Suppressor macrophage (primary cell): ENCODE measurements at places on chromosomes 13 and 19.

DNA sequence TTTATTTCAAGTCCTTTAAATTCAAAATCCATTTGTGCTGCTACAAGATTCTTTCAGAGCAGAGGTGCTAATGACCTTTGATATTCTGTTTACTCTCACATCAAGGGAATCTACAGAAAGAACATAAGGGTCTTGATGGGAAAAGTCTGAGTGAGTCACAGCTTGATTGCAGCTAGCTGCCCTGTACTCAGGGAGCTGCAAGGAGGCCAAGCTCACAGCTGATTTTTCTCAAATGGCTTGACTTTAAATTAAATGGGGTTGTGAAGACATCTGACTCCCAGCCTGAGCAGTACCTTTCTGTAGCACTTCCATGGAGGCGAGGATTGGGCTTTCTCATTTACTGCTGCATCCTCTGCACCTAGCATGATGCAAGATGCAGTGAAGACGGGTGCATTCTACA is 62.5 kb downstream of the RAP2A start:
- no peak for DNase-seq

DNA sequence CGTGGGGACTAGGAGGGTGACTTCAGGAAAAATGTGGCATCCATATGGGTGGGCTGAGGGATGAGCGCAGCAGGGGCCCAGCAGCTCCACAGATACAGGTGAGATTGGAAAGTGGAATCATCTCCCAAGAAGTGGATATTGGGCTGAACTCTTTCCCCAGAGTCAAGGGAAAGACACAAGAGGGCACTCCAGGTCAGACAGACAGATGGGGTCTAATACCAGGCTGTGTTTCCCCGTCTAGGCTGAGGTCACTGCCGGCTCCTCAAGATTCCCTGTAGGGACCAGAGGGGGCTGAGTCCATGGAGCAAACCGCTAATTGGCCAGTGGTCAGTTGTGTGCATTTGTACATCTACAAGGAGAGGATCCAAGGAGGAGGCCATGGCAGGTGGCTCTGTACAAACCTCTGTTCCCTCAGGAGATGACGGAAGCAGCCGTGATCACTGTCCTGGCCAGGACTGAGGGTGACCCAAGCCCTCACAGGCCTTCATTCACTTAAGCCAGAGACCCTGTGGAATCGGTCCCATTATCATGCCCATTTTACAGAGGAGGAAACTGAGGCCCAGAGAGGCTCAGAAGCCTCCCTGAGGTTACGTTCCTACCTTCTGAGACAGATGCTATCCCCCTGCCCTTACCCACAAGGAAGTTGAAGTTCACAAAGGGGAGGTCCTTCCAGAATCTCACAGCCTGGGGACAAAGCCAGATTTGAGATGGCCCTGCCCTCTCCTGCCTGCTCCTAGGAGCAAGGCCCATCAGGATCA is 14.9 kb upstream of the IGLON5 start:
- DNase-seq, result peak; percentile 25

DNA sequence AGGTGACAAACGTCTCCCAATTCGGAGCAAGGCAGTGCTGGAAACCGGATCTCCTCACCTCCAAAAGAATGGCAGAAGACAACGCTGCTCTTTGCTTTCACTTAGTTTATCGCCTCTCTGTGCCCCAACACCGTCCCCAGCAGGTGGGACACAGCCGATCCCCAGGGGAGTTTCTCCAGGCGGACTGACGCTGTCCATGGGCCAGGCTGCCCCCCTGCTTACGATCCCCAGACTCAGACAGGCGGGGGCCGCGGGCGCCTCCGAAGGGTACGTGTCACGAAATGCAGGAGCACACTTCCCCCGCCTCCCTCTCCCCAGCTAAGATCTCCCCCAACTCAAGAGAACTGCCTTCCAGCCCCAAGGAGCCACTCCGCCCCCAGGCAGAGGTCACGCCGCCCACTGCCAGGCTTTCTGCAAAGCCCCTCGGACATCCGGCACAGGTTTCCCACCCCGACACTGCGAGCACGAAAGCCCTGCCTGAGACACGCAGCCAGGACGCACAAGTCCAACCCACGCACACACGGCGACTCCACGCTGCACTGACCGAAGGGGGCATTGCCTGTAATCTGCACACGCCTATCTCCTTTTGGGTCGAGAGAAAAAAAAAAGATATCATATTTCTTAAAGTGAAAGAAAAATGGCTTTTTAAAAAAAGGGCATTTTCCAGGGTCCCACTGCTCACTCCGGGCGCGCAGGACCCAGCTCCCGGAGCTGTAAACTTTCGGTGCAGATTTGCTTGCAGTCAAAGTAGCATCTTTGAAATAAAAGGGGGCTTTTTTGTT is 2.0 kb downstream of the SPRY2 start:
- peak; percentile 89 for DNase-seq

- no peak for DNase-seq
Observed at GRCh38 chr13:50131920-50132903, 117.0 kb downstream of the KCNRG start.

DNA sequence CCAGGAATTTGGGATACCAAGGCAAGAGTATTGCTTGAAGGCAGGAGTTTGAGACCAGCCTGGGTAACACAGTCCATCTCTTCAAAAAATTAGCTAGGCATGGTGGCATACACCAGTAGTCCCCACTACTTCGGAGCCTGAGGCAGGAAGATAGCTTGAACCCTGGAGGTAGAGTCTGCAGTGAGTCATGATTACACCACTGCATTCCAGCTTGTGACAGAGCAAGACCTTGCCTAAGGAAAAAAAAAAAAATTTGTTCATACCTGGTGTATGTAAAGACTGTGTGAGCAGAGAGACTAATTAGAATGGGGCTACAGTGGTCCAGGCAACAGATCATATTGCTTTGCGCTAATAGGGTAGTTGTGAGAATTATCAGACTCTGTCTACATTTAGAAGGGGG is 778.3 kb upstream of the PCDH20 start:
- DNase-seq, result no peak

- peak; percentile 55 for DNase-seq
Observed at GRCh38 chr13:41905600-41906254, 55.2 kb downstream of the VWA8 start.

DNA sequence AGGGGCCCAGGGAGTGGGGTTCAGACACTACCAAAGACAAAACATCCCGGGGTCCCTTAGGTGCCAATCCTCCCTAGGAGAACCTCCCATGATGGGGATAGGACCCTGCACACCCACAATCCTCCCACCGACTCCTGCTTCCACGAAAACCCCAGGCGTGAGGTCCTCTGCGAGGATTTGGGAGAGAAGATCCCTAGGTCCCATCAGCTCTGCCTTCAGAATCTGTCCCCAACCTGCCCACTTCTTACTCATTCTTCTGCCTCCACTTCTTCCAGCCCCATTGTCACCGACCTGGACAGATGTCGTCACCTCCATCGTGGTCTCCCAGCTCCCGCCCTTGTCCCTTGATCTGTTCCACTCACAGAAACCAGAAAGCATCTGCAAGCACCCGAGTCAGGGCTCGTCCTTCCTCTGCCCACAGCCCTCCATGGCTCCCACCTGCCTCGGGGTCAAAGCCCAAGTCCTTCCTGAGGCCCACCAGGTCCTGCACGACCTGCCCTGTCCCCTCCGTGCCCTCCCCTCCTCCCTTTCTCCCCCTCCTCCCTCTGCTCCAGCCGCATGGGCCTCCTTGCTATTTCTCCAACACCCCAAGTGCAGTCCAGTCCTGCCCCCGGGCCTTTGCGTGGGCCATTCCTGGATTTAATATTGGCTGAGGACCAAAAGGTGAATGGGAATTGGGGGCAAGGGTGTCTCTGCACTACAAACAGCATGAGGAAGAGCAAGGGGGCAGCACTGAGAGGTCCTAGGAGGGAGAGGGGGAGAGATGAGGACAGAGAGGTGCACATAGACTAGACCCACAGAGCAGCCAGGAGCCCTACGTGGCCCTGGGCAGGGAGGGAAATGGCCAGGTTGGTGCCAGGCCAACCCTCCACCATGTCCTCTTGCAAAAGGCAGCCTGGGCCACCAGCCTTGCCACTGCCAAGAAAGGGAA is 51.3 kb downstream of the PTPRS start:
- no peak for DNase-seq

DNA sequence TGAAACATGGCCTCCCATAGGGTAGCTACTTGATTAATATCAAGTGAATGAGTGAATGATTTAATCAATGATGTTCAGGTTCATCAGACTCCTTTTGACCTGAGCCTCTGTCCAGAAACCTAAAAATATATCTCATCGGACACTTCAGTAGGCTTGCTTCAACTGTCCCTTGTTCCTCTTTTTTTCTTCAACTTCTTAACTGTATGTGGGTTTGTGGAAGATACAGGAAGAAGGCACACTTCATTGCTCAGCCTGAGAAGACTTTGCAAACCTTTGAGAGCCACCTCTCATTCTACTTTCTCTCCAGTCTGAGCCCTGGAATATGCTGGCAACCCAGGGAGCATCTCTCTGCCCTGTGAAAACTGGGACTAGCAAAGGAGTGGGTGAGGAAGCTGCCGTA is 557.0 kb downstream of the FGF9 start:
- DNase-seq, result no peak

DNA sequence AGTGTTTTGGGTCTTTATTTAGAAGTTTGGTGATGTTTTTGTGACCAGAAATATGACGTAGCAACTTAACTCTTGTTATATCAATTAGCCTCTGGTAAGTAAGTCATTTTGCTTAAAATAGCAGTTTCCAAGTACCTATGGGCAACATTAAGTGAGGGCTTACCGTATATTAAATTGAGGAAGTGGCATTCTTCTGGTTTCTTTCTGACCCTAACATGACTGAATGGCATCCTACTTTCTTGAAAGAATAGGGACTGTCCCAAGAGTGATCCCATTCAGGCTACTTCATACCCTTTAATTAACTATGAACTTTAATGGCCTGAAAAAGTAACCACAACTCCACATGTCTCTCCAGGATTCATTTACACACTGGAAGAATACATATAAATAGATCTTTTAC is 106.6 kb downstream of the MZT1 start:
- DNase-seq, result no peak

- DNase-seq, result no peak
Observed at GRCh38 chr13:48571126-48571913, 38.4 kb upstream of the RCBTB2 start.

DNA sequence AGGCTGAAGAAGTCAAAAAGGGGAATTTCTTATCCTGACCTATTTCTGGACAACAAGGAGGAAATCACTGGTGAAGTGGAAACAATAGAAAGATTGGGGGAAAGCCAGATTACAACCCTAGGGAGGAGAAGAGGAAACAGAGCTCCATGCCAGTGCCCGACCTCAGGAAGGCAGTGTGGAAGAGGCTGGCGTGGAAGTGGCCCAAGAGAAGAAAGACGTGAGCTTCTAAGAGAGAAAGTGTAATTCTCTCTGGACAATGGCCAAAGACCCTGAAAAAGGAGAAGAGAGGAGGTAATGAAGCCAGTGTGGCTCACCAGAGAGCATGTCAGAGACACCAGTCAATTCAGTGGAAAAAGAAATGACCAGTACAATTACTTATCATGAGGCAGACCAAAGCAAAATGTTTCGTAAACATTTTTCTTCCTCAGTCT is 52.6 kb upstream of the URAD start:
- peak; percentile 65 for DNase-seq

DNA sequence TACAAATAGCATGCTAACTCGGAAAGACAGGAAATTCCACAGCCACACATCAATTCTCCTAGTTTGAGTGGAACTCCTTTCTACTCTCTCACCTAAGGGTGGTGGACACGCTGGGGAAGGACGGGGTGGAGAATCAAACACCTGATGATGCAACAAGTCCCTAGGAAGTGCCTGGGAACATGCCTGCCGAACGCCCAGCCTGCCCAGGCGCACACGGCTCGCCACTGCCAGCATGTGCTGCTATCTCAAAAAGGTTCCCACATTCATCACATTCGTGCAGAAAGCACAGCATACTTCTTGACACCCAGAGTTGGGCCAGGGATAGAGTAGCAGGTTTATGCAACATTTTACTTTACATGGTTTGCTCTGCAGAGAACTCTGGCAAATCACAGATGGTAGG is 164.6 kb downstream of the ABCC4 start:
- DNase-seq, result no peak

GRCh38 chr19:55550321-55550650 is 4.9 kb upstream of the SBK3 start:
- DNase-seq, result no peak

DNA sequence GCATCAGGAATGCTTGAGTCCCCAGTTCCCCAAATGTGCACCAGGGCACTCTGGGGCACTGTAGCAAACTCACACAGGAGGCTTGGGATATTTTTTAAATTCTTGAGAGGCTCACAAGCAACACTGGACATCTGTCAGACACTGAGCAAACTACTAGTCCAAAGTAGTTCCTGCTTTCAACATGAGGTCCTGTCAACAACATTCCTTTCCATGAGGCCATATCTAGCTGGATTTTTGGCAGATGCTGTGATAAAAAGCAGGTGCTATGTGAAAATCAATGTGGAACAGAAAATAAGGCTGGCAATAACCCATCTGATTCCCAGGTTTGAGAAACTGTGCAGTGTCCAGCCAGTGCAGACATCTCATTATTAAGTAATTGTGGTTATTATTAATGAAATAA is 50.5 kb downstream of the STARD13 start:
- no peak for DNase-seq

GRCh38 chr13:77979721-77980385 is 61.2 kb upstream of the EDNRB start:
- no peak for DNase-seq

- peak; percentile 87 for DNase-seq
Observed at GRCh38 chr13:40445557-40445990, 220.9 kb downstream of the FOXO1 start.

GRCh38 chr13:104491916-104492315 is 1425.7 kb upstream of the SLC10A2 start:
- DNase-seq, result no peak

DNA sequence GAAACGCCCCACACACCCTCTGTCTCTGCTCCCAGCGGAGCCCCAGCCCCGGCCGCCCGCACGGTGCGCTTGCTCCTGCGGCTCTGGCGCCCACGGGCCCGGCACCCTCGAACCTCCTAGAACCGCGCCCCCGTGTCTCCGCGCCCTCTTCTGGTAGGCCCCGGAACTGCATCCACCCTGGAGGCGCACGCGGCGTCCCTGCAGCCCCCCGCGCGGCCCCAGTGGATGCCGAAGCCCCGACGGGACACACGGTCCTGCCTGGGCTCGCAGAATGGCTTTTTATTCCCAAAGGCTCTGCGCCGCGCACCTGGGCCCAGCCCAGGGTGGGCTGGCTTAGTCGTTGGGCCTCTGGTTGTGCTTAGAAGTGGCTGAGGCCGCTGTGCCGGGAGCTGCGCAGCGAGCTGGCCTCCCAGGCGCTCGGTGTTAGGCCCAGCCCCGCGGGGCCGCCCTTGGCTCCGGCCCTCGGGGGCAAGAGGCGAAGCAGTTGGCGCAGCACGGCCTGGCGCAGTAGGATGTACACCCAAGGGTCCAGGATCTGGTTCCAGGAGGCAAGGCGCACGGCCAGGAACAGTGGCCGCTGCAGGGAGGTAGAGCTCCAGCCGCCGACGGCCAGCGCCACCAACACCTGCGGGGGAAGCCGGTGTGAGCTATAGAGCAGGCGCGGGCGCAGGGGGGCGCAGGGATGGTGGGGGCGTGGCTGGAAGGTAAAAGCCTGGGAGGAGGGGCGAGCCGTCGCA is 2.8 kb downstream of the PTGER1 start:
- DNase-seq, result peak; percentile 90

- DNase-seq, result peak; percentile 2
Observed at GRCh38 chr13:37640499-37640898, 41.9 kb upstream of the POSTN start.
